ENCODE measurements at places on chromosomes 12 and 14.

GRCh38 chr14:35197015-35197414, 74.7 kb downstream of the PRORP start:
- no peak for DNase-seq

DNA sequence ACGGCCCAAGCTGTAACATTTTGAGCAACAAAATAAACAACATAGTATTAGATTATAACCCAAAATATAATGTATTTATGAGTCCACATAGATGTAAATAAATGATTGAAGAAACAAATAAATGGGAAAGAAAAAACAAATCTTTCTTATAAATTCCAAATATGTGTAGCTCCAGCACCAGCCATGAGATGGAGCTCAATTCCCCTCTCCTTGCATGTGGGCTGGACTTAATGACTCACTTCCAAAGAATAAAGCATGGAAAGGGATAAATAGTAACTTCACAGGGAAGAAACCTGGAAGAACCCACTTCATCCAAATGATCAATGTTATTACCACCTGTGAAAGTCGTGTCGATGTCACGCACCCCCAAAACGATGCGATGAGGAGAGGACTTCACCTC, 158.8 kb downstream of the RPAP3 start:
- DNase-seq = no peak

- DNase-seq = peak; percentile 66
Measured at GRCh38 chr12:70366581-70367257, 629 bp downstream of the KCNMB4 start.

DNA sequence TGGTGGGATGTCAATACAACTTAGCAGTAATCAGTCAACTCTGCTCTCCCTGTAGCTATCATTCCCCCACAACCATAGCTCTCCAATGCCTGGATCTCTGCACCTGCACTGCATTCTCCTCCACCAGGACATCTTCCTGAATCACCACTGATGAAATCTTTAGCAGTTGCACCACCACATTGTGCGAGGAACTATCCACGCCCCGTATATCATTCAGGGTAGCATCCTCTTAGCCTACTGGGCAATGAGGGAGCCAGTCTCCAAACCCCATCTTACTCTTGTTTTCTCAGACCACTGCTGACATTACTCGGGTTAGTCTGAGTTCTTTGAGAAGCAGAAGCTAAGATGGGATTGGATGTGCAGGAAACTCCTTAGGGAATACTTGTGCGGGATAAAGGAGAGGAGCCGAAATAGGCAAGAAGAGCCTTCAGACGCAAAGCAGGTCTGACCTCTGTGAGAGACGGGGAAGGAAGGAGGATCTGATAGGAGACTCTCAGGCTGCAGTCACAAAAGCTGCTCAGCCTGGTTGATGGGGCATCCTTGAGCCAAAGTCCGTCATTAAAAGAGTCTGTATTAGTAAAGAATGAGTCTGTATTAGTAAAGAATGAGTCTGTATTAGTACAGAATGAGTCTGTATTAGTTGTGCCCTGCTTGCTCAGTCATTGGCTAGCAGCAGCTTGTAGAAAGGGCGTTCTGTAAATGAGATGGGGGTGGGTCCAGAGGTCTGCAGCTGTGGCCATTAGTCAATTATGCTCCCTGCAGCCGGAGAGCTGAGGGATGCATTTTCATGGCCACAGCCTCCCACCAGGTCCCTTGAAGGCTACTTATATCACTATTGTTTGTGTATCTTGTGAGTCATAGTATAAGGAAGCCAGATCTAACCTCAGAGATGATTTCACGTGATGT, 49.6 kb upstream of the RASSF3 start:
- peak; percentile 48 for DNase-seq

- DNase-seq = no peak
Measured at GRCh38 chr14:57069702-57070101, 199.0 kb downstream of the EXOC5 start.

- DNase-seq = no peak
Measured at GRCh38 chr12:94565683-94566082, 84.7 kb downstream of the TMCC3 start.

GRCh38 chr12:82855872-82856271, 169.2 kb downstream of the TMTC2 start:
- no peak for DNase-seq

DNA sequence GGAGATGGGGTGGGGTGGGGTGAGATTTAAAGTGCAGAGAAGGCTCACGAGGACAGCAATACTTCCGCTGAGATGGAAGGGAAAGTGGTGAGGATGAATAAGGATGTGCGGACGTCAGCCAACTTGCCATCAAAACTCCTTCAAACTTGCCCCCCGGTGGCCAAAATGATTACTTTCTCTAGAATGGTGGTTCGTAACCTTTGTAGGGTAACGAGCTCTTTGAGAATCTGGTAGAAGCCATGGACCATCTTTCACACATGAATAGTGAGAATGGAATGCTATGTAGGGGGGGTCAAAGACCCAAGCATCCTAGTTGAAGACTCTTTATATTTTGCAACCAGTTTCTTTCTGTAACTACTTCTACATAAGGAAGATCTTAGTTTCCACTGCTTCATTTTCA, 245.9 kb upstream of the DDHD1 start:
- no peak for DNase-seq

DNA sequence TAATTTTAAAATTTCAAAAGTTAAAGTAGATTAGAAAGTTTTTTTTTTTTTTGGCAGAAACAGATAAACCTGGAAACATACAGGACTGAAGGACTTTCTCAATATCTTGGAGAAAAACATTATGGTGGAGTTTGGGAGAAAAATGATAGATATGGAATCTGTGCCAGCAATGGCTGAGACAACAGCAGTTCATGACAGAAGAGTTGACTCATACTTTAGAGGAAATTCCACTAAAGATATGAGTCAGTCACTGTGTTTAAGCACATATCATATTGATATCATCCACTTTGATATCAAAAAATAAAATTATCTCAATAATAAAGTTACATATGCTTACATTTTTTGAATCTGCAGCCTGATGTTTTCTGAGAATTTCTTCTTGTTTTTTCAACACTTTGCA, 193.9 kb upstream of the OR4E1 start:
- DNase-seq = no peak

DNA sequence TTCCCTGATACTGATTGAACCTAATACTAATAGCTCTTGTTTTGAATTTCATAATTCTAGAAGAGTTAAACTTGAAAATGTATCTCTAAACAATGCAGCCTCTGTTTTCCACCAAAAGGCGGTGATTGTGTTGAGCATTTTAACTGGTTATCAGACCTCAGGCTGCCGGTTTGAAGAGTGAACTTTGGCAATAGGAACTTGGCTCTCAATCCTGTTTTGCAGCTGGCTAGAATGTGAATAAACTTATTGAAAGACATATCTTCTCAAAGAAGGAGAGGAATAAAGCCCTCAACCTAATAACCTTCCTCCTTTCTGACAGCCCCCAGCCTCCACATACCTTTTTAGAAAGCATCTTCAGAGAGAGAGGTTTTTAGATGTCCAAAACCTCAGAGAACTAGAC, 105.4 kb downstream of the SRGAP1 start:
- no peak for DNase-seq

GRCh38 chr12:54304187-54304810, 3.5 kb upstream of the NFE2 start:
- DNase-seq = no peak

GRCh38 chr14:50397390-50398188, 908 bp upstream of the CDKL1 start:
- DNase-seq = no peak
